Activated naive CD8-positive, alpha-beta T cell treated with anti-CD3 and anti-CD28 coated beads, Interleukin-2, amount 10 ng/mL, durations not matched to agents 7 days and 5 days (primary cell): ENCODE measurements at places on chromosomes 7 and 10. TPM values are rescaled to one million over a fixed set of nuclear protein-coding genes. Genes with fewer than 3 reads are reported as not detected.

RPEL1 gene
- total RNA-seq, result not detected

VSTM2A gene
- total RNA-seq, result not detected

RGR gene
- total RNA-seq, result not detected

FAM25G gene
- total RNA-seq, result not detected

ZNF365 gene
- 0.58 TPM for total RNA-seq

CALML3 gene
- total RNA-seq, result not detected

NACAD gene
- total RNA-seq, result 0.11 TPM

FOXI2 gene
- total RNA-seq, result not detected

VIPR2 gene
- 0.80 TPM for total RNA-seq

EPHA1 gene
- 28.2 TPM for total RNA-seq

DNA sequence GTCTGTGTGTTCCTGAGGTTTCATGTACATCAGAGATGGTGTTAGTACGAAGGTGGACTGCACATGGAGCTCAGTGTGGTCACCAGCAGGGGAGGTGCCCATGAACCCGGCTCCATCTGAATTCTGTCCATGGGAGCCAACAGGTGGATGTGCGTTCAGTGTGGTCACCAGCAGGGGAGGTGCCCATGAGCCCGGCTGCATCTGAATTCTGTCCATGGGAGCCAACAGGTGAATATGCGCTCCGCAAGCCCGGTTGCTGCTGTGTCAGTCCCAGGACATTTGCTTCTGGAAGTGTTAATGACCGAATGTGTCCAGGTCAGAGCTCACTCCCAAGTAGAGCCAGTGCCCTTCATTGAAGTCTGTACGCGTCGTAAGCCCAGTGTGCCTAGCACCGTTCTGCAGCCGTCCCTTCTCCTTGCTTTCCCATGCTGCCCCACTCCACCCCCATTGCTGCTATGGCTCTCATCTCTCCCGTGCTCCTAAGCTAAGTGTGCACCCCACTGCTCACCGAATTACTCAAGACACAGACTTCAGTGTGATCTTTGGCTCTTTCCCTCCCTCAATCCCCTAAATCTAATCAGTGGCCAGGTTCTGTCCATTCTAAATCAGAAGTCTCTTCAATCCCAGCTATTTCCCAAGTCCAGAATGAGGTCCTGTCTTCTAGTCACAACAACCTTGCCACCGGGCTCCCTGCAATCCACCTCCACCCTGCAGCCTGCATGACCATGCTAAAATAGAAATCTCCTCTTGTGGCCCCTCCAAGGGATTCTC is 352.4 kb downstream of the TCERG1L start:
- no peak for DNase-seq
- no peak overlapping the region for H3K4me3 ChIP-seq

- H3K36me3 ChIP-seq, result no peaks in the 10 kb centered on the region
- H3K27ac ChIP-seq, result no peak overlapping the region
- H3K4me1 ChIP-seq, result peaks cover 4% of the 10 kb centered on the region
- DNase-seq, result no peak
Measured at GRCh38 chr10:114408968-114409444, 4.7 kb upstream of the AFAP1L2 start.

GRCh38 chr7:35701287-35701900 is 6.5 kb upstream of the HERPUD2 start:
- no peak overlapping the region for H3K27ac ChIP-seq
- peaks cover 13% of the 10 kb centered on the region for H3K36me3 ChIP-seq
- no peak for DNase-seq
- no peak overlapping the region for H3K4me3 ChIP-seq
- H3K4me1 ChIP-seq, result peaks cover 19% of the 10 kb centered on the region

DNA sequence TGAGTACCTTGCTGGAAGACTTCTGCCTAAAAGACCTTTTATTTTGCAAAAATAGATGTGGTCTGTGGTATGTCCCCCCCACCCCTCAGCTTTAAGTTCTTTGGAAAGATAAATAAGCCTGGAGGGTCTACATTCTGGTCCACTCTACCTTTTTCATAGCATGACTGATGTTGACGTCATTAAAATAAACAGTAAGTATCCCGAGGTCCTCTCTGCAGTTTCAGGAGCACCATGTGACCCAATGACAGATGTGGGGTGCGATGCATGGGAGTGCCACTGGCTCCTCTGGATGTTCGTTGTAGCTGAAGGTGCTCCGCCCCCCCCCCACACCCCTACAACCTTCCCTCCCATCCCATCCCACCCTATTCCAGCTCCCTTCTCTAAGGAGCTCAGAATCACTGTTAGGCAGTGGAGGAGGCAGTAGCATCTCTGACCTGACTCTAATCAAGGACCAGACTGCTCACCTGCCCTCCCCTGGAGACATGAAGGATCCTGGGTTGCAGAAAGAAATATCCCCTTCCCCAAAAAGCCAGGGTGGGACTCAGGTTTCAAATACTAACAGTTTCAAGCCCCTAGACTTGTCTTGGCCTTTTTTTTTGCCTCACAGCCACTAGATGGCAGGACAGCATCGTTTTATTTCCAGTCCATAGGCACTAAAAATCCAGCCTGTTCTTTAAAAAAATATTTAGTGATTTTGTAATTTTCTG is 25.1 kb downstream of the CASP7 start:
- H3K36me3 ChIP-seq, result peaks cover 13% of the 10 kb centered on the region
- no peak for DNase-seq
- no peaks in the 10 kb centered on the region for H3K27me3 ChIP-seq
- peaks cover 23% of the 10 kb centered on the region for H3K4me1 ChIP-seq
- no peak overlapping the region for H3K27ac ChIP-seq

DNA sequence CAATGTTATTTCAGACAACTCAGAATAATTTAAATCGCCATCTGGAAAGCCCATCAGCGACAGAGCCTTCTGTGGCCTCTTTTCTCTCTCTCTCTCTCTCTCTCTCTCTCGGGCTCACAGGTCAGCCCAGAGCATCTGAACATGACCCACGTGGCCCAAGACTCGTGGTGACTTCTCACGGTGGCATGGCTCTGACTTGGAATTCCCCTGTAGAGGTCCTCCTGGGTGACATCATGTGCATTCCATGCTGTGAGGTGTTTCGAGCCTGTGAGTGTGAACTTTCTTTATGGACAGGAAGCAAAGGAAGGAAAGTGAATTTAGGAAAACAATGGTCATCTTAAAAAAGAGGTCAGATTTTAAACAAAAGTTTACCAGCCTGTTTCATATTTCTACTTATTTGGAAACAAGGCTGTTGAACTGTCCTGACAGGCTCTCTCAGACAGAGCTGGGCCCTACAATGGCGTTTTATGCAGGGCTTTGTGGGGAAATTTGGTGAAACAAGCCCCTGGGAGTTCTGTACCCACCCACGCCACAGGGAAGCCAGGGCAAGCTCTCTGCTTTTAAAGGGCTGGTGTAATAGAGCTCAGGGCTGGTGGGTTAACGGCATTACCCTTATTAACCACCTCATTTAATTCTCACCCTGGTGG is 359.7 kb upstream of the ZNF32 start:
- peaks cover 9% of the 10 kb centered on the region for H3K4me1 ChIP-seq
- peaks cover 10% of the 10 kb centered on the region for H3K27me3 ChIP-seq
- H3K27ac ChIP-seq, result no peak overlapping the region
- DNase-seq, result no peak

- H3K27me3 ChIP-seq, result peaks cover 22% of the 10 kb centered on the region
- no peaks in the 10 kb centered on the region for H3K36me3 ChIP-seq
- H3K27ac ChIP-seq, result no peak overlapping the region
- no peak overlapping the region for H3K4me3 ChIP-seq
Measured at GRCh38 chr7:112529521-112529920, 48.7 kb downstream of the LSMEM1 start.

DNA sequence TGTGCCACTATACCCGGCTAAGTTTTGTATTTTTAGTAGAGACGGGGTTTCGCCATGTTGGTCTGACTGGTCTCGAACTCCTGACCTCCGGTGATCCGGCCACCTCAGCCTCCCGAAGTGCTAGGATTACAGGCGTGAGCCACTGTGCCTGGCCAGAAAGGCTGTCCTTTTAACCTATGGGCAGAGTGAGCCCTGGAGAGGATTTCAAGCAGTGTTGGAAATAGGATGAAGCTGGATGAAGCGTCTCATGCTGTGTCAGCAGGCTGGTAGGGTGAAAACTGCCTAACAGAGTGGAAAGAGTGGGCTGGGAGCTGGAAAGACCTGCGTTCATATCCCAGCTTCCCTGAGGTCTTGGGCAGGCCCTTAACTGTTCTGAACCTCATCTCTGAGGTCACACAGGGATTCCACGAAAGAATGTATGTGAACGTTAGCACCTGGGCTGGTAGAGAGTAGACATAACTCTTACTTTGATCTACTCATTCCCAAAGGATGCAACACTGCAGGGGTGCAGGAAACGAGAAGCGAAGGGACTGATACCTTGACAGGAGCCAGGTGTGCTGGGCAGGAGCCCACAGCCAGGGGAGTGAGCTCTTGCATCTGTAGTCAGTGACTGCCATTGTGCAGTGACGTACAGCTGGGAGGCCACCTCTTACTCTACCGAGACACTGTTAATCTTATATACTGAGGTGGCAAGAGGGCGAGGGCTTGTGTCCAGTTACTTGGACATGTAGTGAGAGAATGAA is 34.1 kb downstream of the WBP1L start:
- peaks cover 18% of the 10 kb centered on the region for H3K36me3 ChIP-seq
- H3K4me3 ChIP-seq, result no peak overlapping the region
- peaks cover 49% of the 10 kb centered on the region for H3K4me1 ChIP-seq
- no peak for DNase-seq

- H3K27me3 ChIP-seq, result peaks cover 1% of the 10 kb centered on the region
- H3K4me1 ChIP-seq, result peaks cover 18% of the 10 kb centered on the region
- H3K36me3 ChIP-seq, result peaks cover 1% of the 10 kb centered on the region
- H3K4me3 ChIP-seq, result no peak overlapping the region
- DNase-seq, result no peak
- H3K27ac ChIP-seq, result no peak overlapping the region
Measured at GRCh38 chr10:87846023-87846422, 17.3 kb downstream of the KLLN start.

GRCh38 chr10:20686015-20686635 is 211.0 kb downstream of the NEBL start:
- no peak overlapping the region for H3K4me3 ChIP-seq
- H3K27me3 ChIP-seq, result no peaks in the 10 kb centered on the region
- H3K36me3 ChIP-seq, result no peaks in the 10 kb centered on the region
- no peak for DNase-seq
- H3K4me1 ChIP-seq, result no peaks in the 10 kb centered on the region

GRCh38 chr7:129225206-129225930 is 538 bp downstream of the AHCYL2 start:
- H3K36me3 ChIP-seq, result no peaks in the 10 kb centered on the region
- H3K27ac ChIP-seq, result peak overlapping the region; percentile 85
- peak overlapping the region; percentile 95 for H3K4me3 ChIP-seq
- peaks cover 29% of the 10 kb centered on the region for H3K4me1 ChIP-seq

DNA sequence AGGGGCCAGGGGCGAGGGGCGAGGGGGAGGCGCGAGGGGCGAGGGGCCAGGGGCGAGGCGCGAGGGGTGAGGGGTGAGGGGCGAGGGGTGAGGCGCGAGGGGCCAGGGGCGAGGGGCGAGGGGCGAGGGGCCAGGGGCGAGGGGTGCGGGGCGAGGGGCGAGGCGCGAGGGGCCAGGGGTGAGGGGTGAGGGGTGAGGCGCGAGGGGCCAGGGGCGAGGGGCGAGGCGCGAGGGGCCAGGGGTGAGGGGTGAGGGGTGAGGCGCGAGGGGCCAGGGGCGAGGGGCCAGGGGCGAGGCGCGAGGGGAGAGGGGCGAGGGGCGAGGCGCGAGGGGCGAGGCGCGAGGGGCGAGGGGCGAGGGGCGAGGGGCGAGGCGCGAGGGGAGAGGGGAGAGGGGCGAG is 192.3 kb downstream of the PTPRN2 start:
- H3K4me3 ChIP-seq, result no peak overlapping the region
- DNase-seq, result no peak
- no peaks in the 10 kb centered on the region for H3K27me3 ChIP-seq
- H3K36me3 ChIP-seq, result no peaks in the 10 kb centered on the region

DNA sequence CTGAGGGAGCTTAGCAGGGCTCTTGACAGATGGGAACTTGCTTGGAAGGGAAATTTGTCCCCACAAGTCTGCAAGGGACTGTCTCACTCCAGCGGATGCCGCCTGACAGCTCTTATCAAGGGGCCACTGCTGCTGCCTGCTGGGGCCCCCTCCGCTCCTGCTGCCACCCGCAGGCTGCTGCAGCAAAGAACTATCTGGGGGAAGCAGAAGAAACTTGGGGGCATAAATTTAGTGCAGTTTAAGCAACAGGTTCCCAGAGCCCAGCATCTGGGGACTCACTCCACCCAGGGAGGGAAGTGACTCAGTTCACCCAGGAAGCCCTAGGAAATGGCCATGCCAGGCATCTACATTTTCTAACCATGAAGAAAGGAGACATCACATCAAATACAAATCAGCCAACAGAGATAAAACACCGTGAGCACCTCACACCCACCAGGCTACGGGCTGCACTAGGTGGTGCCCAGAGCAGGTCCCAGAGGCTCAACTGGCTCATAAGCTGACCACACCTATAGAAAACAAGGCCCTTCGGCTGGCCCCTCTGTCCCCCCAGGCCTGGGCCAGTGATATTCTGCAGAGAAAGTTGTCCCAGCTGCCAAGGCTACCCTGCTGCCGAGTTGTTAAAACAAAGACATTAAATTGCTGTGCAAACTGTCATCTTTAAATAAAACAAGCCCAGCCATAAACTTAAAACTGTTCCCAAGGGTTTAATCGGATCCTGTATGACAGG is 3.7 kb downstream of the RGS10 start:
- peak; percentile 67 for DNase-seq
- H3K27me3 ChIP-seq, result no peaks in the 10 kb centered on the region
- peak overlapping the region; percentile 98 for H3K27ac ChIP-seq
- peaks cover 53% of the 10 kb centered on the region for H3K4me1 ChIP-seq
- H3K36me3 ChIP-seq, result peaks cover 7% of the 10 kb centered on the region

DNA sequence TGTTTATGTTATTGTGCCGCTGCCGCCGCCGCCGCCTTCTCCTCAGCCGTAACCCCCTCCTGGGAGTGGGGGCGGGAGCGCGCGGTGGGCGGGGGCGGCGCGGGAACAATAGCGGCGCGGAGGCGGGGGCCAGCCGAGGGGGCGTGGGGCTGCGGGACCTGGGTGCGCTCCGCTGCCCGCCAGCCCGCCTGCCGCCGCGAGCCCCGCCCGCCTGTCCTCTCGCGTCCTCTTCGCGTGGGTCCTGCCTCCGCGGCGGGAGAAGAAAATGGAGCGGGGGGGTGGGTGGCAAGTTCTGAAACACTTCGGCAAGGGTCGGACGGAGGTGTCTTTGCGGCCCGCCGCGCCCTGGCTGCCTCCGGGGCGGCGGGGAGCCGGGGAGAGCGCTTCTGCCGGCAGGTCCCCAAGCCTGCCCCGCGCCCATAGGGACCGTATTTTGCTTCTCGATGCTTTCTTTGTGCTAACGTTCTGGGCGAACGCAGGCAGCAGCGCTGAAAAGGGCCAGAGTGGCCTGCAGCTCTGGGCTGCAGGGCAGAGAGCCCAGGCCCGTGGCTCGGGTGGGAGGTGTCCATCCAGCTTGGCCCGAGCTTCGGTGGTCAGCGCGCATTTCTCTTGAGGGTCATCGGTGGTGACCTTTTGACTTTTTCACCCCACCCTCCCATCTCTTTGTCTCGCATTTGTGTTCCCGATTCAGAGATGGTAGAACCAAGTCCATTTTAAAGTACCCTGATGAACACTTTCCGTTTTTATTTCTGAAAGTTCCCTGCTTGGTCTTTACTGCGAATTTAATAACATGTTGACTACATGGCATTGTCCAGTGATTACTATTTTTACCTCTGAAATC is 613 bp downstream of the MAPK8 start:
- peaks cover 2% of the 10 kb centered on the region for H3K36me3 ChIP-seq
- H3K27ac ChIP-seq, result peak overlapping the region; percentile 84
- H3K4me3 ChIP-seq, result peak overlapping the region; percentile 89

- H3K27ac ChIP-seq, result no peak overlapping the region
- no peak for DNase-seq
- no peaks in the 10 kb centered on the region for H3K27me3 ChIP-seq
- H3K4me1 ChIP-seq, result no peaks in the 10 kb centered on the region
Measured at GRCh38 chr10:19043431-19043830, 5.2 kb upstream of the MALRD1 start.
